ENCODE measurements at places on chromosomes 1 and 21.

DNA sequence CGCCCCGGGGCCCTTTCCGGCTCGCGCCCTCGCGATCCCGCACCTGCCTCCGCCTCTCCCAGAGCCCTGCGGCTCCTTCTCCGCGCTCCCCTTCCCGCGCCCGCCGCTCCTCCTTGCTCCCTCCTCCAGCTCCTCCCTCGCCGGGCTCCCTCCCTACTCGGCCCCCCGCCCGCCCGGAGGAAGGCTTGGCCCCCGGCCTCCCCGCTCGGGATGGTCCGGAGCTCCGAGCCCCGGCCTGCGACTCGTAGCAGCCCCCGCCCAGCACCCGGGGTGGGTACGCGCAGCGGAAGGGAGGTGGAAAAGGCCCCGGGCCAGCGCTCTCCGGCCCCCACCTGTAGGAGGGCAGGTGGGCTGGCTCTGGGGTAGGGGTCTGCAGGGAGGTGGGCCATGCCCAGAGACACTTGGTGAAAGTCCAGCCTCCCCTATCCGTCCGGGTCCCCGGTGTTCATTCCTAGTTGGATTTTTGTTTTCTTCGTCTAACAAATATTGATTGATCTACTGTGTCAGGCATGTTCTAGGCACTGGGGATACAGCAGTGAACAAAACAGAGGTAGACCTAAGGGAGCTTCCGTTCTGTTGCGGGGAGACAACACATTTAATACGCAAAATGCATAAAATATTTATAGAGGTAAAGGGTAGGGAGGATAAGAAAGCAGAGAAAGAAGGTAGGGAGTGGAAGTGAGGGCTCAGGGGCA, at the start of gene HTR1D:
TSS of gene HTR1D (minus strand) at position 82 of the 695 bp plus-strand sequence. CDS start 23,283 bp downstream, outside the sequence.
- no peak for DNase-seq

- DNase-seq, result no peak
These were observed 41.0 kb downstream of the SLAMF6 start for GRCh38 chr1:160481979-160482596.

GRCh38 chr1:27864264-27864895, 8.0 kb upstream of the THEMIS2 start:
- no peak for DNase-seq

DNA sequence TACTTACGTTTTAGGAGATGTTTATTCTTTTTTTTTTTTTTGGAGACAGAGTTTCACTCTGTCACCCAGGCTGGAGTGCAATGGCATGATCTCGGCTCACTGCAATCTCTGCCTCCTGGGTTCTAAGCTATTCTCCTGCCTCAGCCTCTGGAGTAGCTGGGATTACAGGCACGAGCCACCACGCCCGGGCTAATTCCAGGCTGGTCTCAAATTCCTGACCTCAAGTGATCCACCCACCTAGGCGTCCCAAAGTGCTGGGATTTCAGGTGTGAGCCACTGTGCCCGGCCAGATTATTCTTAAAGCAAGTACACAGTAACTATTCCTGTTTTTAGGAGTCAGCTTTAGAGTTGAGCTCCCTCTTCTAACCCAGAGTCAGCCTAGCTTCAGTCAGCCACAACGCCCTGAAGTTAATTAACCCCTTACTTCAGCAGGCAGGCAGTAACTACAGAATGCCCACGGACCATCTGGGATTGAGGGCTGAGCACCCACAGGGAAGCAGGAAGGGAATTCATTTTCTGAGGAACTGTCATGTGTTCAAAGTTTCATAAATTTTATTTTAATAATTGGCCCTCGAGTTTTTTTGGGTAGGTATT, 5.3 kb upstream of the ID3 start:
- no peak for DNase-seq

GRCh38 chr1:119547805-119548204, 40.8 kb downstream of the HSD3B1 start:
- DNase-seq, result no peak

- no peak for DNase-seq
These were observed 60.8 kb upstream of the PRKACB start for GRCh38 chr1:84083307-84083706.

DNA sequence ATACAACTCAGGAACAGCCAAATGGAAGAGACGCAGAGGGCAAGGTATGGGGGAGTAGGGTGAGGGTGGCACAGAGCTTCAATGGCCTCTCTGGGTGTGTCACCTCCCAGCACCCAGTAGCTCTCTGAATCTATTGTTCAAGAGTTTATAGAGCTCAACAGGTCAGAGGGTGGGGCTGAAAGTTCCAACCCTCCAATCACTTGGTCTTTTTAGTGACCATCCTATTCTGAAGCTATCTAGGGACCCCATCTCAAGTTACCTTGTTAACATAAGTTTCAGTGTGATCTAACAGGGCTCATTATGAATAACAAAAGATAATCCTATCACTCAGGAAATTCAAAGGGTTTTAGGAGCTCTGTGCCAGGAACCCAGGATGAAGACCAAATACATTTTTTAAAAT, 31.2 kb upstream of the ZNF697 start:
- no peak for DNase-seq

DNA sequence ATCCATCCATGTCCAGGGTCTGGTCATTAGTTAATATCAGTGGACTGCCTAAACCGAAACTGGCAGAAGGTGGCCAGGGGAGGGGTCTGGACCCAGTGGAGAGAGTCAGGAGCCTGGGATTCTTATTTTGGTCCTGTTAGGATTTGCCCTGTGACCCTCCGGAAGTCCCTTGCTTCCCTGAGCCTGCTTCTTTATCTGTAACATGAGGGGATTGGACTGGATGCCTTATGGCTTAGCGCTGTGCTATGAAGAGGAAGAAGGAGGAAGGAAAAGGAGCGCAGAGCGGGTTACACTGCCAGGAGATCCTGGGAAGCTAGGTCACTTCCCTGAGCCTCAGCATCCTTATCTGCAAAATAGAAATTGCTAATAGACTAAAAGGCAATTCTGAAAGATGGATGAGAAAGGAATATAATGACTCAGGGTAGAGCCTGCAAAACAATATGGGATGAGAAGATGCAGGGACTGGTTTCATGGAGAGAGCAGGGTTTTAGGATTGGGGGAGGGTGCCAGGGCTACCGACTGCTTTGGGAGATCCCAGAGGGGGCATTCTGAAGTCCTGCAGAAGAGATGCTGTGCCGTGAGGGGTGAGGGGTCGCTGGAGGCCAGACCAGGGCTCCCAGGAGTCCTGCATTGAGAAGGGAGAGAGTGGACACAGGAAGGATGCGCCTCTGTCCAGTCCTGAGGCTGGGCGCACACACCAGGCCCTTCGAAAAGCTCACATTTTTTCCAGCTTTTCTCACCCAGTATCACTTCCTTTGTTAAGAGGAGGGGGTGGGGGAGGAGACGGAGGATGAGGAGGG, 460 bp upstream of the ADORA1 start:
- no peak for DNase-seq

DNA sequence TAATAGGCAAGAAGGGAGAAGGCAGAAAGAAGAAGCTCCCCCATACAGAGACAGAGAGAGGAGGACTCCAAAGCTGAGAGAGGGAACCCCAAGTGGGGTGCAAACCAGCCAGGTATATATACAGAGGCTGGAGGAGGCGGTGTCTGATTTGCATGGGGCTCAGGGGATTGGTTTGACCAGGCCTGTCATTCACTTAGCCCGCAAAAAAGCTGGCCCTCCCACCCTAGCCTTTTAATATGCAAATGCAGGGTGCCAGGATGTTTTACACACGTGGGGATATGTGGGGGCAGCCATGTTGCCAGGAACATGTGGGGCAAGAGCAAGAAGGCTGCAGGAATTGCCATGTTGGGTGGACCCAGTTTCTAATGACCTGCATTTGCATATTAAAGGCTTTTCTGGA, 37.0 kb upstream of the TENT5B start:
- no peak for DNase-seq

DNA sequence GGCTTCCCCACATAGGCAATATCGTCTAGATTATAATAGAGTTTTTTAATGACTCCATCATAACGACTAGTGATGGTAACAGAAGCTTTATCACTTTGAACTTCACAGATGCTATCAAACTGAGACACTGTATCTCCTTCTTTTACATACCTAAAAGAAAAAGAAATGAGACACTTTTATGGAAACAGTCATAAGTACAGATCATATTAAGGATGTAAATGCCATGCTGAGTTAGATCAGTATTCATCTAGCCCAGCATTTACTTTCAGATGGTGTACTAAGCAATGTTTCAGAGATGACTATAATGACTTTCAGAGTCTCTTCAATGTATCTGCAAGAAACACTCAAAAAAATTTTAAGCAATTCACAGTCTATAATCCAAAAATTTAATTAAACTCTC, 18.9 kb downstream of the DBT start:
- no peak for DNase-seq

DNA sequence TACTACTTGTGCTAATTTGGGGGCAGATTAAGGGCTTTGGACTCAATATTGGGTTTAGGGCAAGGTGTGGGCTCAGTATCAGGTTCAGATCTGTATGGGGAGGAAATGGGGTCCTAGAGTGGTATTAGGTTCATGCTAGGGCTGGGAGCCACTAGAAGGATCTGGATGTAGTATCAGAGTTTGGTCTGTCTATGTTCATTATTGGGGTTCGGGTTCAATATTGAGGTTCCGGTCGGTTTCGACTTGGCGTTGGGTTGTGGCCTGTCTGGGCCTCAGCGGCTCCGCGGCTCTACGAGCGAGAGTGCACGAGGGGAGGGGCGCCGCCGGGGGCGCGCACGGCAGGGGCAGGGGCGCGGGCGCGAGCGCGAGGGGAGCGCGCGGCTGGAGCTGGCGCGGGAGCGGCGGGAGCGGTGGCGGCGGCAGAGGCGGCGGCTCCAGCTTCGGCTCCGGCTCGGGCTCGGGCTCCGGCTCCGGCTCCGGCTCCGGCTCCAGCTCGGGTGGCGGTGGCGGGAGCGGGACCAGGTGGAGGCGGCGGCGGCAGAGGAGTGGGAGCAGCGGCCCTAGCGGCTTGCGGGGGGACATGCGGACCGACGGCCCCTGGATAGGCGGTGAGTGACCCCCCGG, at the start of gene PTPRF:
TSS of gene PTPRF (plus strand) at position 401 of the 624 bp plus-strand sequence. CDS start 14,193 bp downstream, outside the sequence.
- DNase-seq, result no peak

DNA sequence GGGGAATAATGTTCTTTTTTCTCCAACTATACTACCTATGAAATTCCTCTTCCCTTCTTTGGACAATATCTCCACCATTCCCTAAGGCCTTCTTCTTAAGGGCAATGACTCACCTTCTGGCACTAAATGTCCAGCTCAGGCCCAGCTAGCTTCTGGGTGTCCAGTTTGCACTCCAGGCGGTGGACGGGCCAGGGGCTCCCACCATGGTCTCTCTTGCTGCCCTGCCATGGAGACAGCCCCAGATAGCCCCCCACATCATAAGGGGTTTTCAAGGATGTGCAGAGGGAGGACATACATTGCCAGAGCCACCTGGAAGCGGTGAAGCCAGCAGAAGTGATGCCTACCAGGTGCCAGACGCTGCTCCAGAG, 43.8 kb downstream of the C1orf198 start:
- DNase-seq, result no peak

DNA sequence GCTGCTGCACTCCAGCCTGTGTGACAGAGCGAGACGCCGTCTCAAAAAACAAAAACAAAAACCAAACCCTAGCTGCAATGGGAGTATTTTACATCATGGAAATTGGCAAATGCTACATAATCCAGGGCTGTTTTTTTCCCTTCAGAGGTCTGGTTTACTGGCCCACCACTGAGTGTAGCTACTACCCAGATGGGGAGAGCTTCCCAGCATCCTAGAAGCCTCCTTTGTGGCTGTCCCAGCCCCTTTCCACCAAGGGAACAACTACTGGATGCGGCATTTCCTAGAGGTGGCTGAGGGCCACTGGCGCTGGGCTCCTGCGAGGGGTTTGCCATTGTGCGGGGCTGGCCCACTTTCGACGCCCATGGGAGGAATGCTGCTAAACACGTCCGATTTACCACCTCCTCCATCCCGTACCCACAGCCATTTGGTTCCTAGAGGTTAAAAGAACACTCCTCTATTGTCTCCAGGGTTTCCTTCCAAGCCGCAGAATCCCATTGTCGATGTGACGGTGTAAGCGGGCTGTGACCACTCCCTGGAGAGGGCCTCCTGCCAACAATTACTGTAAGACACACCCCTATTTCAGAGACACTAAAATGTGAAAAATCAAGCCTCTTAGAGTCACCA, 55.4 kb downstream of the RUNX3 start:
- DNase-seq, result no peak

DNA sequence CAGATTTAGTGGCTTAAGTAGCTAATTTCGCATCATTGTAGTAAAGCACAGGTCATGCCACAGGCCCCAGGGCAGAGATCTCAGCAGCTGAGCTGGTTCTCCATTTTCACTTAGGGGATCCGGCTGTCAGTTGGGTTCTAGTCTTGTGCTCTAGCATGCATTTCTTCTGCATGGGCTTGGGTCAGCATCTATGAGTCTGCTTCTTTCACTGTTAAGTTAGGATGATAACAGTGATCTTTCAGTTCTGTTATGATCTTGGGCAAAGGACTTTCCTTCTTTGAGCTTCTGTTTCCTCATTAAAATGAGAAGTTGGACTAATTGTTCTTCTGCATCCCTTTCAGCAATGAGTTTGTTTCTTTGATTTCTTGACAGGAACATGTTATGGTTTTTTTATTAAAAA, 123.6 kb upstream of the DNAH14 start:
- DNase-seq, result no peak

- DNase-seq, result no peak
These were observed 14.3 kb downstream of the DMRTB1 start for GRCh38 chr1:53473463-53473862.

DNA sequence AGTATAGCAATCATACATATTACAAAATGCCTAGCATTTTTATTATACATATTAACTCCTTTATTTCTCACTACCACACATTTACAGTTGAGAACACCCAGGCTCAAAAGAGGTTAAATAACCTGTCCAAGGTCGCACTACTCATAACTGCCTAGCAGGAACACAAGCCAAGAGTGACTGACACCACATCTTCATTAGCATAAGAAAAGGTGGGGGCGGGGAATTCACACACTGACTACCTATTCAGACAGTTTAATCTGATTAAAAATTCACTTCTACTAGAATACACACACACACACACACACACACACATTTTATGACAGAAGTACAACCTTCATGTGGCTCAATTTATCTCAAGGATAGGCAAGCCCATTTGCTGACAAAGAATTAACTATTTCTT, 77.8 kb upstream of the CACHD1 start:
- no peak for DNase-seq

DNA sequence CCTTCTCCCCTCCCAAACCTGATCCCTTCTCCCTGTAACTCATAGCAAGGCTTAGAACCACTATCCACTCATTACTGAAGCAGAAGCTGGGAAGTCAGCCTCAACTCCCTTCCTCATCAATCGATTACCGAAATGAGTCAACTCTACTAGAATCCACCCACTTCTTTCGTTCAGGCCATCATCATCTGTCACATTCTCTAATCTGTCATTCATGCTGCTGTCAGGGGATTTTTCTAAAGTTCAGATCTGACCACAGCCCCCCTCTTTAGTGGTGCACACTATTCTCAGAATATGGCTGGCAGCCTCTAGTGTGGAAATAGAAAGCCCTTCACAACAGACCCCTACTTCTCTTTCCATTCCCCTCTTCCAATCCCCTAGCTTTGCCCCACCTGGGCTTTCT, 5.1 kb downstream of the NT5C1A start:
- DNase-seq, result no peak

DNA sequence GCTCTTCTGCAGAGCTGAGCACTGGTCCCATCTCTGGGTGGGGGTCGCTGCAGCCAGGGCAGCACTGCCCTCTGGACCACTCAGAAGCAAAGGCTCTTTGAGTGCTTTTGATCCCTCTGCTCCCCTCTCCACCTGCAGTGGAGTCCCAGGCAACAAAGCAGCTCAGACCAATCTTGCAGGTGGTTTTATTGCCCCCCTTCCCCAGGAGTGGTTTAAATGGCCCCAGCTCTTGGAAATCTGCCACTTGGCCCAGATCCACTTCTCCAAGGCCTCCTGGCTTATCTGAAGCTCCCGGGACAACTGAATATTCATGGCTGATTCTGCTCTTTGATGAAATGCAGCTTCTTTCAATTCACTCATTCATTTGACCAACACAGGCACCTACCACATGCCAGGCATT, 2.7 kb downstream of the STUM start:
- no peak for DNase-seq

GRCh38 chr21:37528150-37528937, 161.8 kb downstream of the DYRK1A start:
- no peak for DNase-seq

Data from stimulated activated CD8-positive, alpha-beta memory T cell treated with anti-CD3 and anti-CD28 coated beads, Interleukin-15, amount 100 ng/mL, for 4 hours (primary cell).